Suppressor macrophage (primary cell): ENCODE measurements at places on chromosomes 5 and 9.

- DNase-seq, result peak; percentile 82
Measured at GRCh38 chr9:122346478-122347347, 24.1 kb upstream of the PTGS1 start.

DNA sequence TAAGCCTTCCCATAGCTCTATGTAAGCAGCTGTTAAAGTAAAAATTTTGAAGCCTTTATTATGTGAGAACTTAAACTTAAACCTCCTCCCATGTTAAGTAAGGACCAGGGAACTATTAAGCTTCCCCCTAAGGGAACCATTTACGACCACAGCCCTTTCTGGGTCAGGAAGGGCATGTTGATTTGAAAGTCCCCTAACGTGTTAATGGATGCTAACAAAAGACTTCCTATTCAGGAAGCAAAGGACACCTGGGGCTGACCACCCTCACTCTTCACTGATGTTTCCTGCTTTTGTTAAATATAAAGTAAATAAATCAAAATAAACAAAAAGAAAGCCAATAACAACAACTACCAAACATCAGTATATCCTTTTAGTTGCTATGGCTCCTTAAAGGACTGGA lies 170.6 kb upstream of the RFX3 start:
- no peak for DNase-seq

GRCh38 chr9:123825342-123826060 lies 104.4 kb downstream of the DENND1A start:
- no peak for DNase-seq

GRCh38 chr9:32873131-32873530 lies 89.8 kb downstream of the TMEM215 start:
- DNase-seq, result no peak

DNA sequence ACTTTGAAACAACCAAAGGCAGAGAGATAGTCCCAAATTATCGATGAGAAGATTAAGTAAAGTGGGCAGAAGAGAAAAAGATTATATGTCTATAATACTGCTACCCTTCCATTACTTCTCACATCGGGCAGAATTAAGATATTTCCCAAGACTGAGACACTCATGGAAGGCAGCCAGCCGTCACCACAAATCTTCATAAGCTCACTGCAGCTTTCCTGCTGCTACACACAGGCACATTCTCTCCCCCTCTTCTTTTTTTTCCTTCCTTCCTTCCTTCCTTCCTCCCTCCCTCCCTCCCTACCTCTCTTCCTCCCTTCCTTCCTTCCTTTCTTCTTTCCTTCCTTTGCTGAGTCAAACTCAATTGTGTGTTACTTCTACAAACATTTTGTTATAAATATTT lies 58.7 kb upstream of the SPATA31C2 start:
- DNase-seq, result peak; percentile 22

DNA sequence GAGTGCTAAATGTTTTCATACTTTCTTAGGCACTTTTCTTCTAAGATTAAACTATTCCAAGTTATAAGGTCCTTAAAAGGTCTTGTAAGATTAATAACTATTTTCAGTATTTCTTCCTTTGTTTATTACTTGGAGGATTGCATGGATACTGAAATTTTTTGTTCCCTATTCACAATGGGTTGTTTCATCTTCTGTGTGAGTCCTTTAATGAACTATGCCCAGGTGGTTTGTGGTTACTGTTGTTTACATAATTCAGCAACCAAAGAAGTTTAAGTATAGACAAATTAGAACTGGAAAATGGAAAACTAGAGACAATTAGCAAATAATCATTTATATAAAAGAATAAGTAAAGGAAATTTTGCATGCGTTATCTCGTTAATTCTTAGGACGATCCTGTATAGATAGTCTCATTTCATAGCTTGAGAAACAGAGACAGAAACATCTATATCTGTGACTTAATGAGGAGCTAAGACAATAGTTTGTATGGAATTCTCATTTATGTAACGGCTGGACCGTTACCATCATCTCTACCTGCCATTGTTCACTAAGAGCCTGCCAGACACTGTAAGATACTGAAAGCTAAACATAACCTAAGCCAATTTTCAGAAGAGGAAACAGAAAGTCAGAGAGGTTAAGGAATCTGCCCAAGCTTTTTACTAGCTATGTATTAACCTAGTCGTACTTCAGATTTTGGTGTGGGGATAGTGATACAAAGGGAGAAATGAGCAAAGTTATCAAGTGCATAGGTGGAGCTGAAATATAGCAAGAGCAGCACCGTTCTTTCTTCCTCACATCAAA lies 148.2 kb downstream of the PAM start:
- no peak for DNase-seq
